Stimulated activated CD8-positive, alpha-beta memory T cell treated with anti-CD3 and anti-CD28 coated beads, Interleukin-7, amount 100 ng/mL, for 48 hours (primary cell): ENCODE measurements at places on chromosomes 2 and 18.

- DNase-seq: no peak
Observed at GRCh38 chr2:240765007-240765406, 55.0 kb downstream of the KIF1A start.

- no peak for DNase-seq
Observed at GRCh38 chr2:115208493-115209164, 766.2 kb downstream of the DPP10 start.

DNA sequence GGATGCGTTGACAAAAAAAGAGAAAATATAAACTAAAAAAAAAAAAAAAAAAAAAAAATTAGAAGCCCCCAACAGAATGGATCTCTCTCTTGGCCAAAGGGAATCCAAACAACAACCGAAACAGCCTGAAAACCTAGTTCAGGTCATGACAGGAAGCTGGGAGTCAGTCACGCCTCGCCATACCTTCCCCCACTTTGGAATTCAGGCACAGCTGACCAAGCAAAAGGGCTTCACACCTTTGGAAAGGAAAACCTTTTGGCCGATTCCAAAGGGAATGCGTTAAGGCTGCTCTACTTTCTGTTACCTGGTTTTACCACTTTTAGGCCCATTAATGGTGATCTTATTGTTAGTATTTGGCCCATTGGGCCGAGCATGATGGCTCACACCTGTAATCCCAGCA lies 17.9 kb upstream of the RMC1 start:
- DNase-seq: no peak

GRCh38 chr2:177709986-177710401 lies 317.4 kb downstream of the AGPS start:
- DNase-seq: no peak

DNA sequence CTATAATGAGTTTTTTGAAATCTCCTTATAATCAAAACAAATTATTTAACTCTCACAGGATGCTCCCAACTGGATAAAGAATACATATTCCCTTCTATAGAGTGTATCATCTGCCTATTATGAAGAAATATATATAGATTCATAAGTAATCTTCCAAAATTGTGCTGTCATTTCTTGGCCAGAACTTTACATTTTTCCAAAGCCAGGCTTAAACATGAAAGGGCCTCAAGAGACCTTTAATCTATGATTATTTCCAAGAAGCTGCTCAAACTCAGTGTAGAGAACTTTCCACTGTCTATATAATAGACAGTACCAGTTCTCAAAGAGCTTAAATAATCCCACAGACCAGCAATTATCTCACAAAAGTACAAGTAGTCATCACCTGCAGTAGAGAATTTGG lies 211.0 kb downstream of the AKAIN1 start:
- no peak for DNase-seq

- no peak for DNase-seq
Observed at GRCh38 chr2:6926071-6926732, 9.0 kb downstream of the RNF144A start.

GRCh38 chr2:109105113-109105512 lies 23.9 kb upstream of the SH3RF3 start:
- DNase-seq: no peak

DNA sequence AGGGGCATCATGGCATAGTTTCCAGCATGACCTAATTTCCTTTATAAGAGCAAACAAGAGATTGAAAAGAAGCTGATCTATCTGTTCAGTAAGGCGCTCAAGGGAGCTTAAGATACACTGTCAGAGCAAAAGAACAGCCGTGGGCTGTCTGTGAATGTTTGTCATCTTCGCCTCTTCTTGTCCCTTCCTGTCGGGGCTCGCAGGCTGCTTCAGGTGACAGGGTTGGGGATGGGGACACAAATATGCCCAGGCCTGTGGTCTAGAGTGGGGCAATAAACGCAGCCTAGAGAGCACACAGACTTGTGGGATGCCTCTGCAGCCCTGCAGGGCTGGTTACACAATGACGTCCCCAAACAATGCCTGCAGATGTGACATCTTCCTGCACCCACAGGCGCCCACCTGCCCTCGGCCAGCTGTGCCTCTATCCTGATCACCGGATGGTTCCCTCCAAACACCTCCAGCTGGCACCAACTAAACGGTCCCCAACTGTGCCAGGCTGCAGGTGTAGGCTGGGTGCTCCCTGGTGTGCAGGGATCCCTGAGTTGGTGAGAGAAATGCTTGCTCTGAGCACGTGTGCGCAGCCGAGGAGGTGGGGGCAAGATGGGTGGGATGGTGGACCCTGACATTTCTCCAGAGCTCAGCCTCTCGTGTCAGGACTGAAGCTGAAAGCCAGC lies 72.8 kb downstream of the EDAR start:
- no peak for DNase-seq

DNA sequence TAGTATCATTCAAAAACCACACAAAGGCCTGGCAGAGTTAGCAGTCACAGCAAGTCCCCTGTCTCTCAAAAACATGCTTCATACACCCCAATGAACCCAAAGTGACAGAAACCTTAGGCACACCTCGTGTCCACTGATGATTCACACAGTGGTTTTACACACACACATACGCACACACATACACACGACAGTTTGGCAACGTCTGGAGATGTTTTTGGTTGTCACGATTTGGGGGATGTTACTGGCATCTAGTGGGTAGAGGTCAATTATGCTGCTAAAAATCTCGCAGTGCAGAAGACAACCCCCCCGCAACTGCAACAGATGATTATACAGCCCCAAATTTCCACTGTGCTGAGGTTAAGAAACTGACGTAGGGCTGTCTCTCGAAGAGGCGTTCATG lies 72.9 kb upstream of the PARD3B start:
- no peak for DNase-seq

DNA sequence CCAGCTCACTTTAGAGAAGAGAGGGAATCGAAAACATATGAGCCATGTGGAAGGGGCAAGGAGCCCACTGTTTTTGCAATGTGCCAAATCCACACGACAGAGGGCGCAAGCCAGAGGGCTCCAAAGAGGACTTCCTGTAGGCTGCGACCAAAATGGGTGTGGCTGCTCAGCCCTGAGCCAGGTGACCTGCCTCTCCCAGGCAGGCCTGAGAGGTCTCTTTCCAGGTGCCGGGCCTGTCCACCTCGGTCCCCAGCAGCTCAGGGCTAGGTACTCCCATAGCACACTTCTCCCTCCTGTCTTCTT lies 153.8 kb downstream of the TTC32 start:
- DNase-seq: no peak
